ENCODE measurements at places on chromosomes 6 and 20.

- no peak for DNase-seq
Measured at GRCh38 chr6:102686461-102686860, 1293.0 kb downstream of the GRIK2 start.

- DNase-seq = no peak
Measured at GRCh38 chr6:16679050-16679449, 82.2 kb downstream of the ATXN1 start.

DNA sequence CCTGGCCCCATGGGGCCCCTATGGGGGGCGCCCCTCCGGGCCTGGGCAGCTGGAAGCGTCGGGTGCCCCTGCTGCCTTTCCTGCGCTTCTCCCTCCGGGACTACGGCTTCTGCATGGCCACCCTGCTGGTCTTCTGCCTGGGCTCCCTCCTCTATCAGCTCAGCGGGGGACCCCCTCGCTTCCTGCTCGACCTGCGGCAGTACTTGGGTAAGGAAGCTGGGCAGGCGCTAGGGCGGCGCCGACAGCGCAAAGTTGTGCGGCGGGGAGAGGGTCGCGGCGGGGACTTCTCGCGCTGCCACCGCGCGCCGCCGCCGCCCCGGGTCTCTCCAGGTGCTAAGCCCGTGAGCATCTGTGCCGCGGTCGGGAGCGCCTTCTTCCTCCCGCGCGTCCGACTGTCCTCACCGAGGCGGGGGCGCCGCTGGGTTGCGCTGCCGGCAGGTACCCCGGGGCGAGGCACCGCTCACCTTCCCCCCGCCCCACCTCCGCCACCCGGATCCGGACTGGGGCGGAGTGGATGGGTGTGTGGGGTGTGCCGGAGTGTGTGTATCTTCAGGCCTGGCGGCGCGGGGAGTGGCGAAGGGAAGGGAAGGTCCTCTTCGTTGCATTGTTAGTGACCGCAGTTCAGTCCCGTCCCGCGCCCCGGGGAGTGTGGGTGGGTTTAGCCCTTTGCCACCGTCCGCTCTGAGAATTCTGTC, 788 bp downstream of the UST start:
- DNase-seq = no peak

DNA sequence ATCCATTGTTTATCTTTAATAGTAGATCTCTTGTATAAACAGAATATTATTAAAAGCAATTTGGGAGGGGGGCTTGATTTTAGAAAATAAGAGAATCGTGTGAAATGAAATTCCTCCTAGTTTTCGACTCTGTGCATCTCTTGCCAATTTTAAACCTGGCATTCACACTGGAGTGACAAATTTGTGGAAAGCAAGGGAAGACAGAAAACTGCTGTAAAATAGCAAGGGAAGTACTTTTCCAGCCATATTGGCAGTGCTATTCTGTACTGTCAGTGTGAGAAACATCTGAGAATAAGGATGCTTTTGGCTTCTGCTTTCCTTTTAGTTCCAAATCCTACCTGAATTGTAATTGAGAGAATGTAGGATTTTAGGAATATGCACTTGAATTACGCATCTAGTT, 40.2 kb downstream of the TOP1 start:
- DNase-seq = no peak

DNA sequence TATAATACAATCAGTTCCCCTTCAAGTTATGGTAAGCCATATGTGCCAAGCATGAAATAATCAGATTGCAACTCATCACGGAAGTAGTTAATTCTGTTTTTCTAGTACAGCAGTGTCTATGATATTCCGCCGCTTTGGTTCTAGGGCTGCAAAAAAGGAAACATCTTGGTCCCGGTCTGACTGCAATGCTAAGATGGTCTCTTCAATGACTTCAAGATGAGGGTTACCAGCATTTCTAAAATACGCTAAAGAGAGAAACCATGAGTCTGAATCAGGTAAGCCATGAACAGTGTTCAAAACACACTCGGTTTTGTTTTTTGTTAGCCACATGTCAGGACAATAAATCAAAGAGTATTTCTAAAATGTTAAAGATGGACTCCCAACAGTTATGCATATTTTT, 3.2 kb upstream of the ANKRD60 start:
- DNase-seq = no peak

GRCh38 chr20:16675001-16675564, 54.7 kb upstream of the SNRPB2 start:
- no peak for DNase-seq

DNA sequence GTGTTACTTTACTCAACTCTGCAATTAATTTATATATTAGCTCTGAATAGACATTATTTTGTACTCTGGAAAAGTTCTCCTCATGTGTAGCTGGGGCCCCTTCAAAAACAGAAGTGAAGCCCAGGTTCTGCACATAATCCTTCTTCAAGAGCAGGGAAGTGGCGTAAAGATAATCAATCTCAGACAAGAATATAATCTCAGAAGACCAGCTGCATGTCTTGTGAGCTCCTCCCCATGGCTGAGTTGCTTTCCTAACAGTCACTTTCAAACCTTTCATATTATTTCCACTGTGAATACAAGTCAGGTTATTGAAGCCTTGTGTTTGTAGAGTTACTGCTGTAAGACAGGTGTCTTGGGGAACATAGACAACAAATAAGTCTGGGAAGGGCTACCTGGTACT, 691.9 kb downstream of the RFPL4B start:
- no peak for DNase-seq

DNA sequence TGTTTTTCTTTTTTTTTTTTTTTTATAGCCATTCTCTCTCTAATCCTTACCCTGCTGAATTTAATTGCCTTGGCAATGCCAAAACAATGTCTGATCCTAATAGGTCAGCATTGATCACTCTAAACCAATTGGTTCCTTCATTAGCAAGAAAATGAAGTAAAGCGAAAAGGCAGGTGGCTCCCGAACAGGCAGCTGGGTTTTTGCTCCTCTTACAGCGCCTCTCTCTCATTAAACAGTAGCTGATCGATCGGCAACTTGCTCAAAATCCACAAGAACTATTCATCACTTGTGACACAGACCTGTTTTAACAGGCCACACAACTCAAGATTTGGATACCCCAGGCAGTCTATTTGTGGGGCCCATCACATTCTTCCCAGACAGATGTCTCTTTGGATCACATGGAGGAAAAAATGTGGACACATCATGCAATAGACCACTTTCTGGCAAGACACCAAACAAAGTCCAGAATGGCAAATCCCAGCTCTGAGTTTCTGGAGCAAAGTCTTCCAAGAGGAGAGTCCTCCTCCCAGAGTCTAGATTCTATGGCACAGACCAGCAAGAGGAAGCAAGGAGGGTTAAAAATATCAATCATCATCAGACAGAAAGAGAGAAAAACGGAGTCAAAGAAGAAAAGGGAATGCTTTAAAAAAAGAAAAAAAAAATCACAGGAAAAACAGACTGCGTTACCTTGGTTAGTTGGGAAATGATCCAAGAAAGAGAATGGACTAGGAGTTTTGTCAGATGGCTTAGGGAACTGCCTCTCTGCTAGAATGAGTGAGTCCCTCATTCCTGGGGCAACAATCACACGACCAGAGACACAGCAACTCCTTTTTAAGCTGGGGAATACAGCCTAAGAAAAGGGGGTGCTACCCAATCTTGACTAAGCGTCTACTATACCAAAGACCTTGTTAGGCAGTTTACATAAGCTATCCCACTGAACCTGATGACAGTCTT, 247.8 kb downstream of the BTBD9 start:
- DNase-seq = no peak

DNA sequence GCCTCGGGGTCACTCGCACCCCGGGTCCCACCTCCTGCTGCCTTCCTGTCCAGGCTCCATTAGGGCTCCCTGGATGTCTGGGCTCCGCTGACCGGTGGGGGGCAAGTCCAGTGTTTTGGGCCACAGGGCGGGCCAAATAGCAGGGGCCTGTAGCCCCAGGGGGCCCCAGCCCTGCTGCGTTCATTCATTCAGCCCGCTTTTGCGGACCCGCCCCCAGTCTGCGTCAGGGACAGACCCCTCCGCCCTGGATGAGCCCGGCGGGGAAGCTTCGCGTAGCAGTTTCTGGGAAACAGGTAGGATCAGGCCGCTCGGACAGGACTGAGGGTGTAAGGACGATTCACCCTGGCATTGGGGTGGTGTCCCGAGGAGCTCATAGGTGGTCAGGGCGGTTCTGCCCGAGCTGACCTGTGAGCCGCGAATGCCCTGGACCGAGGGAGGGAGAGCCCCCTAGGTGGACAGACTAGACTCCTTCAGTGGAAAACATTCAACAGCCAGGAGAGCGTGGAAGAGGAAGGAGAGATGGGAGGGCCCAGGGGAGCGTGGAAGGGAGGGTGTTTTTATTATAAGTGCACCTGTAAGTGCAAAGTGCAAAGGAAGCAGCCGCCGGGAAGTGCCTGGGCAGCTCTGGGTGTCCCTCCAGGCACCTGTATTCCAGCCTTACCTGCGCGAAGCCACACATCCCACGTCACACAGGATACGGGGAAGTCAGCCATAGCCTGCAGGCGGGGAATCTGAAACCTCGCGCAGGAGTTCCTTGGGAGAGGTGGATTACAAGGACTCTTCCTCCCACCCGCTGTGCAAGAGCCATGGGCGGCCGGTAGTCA, 662 bp downstream of the ENTPD6 start:
- DNase-seq = no peak

DNA sequence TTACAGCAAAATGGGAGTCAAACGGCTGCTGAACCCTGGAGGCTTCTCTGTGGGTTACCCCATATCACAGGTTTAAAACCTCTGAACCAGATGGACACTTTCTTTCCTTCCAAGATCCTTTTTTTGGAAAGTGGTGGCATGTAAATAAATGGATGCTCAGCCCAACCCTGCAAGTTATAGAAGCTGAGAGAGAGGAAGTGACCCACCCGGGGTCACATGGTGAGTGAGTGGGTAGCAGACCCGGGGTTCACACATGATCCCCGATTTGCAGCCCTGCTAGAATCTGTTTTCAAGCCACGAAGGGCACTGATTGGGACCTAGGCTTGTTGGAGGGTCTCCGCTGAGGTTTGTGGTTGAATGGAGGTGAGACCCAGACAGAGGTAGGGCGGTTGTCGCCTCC, 32.0 kb downstream of the SIRPA start:
- no peak for DNase-seq

- no peak for DNase-seq
Measured at GRCh38 chr6:7271205-7271534, 41.8 kb downstream of the SSR1 start.

- DNase-seq = no peak
Measured at GRCh38 chr6:83019741-83020140, 45.9 kb downstream of the UBE3D start.

GRCh38 chr6:109794201-109794923, 103.3 kb downstream of the FIG4 start:
- DNase-seq = no peak

GRCh38 chr20:41701588-41702348, 83.6 kb upstream of the CHD6 start:
- no peak for DNase-seq

DNA sequence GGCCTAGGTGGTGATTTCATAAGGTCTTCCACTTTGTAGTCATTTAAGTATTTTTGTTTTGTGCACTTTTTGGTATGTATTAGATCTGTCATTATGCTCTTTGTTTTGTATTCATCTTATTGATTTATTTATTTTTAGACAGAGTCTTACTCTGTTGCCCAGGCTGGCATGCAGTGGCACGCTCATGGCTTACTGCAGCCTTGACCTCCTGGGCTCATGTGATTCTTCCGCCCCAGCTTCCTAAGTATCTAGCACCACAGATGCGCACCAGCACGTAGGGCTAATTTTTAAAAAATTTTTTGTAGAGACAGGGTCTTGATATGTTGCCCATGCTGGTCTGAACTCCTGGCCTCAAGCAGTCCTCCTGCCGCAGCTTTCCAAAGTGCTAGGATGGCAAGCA, 30.6 kb downstream of the TPX2 start:
- no peak for DNase-seq

GRCh38 chr20:10280018-10280908, 61.6 kb downstream of the SNAP25 start:
- DNase-seq = no peak

- no peak for DNase-seq
Measured at GRCh38 chr6:74410630-74411029, 714.6 kb downstream of the CD109 start.

- DNase-seq = no peak
Measured at GRCh38 chr6:37072526-37072925, 67.1 kb downstream of the FGD2 start.

DNA sequence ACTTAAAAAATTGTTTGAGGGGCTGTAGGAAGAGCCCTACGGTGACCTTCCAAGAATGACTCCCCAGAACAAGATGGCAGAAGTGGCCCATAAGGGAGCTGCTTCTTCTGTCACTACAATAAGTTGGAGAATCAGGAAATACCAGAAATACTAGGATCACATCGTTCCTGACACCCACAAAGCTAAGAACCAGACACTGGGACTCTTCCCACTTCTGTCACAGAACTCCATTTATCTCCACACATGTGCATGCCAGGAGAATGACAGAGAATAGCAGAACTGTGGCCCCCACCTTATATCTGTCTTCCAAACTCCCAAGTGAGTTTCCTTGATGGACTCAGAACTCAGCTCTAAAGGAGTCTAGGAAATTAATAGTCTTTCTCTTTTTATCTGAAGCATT, 54.6 kb upstream of the UBR2 start:
- DNase-seq = no peak

DNA sequence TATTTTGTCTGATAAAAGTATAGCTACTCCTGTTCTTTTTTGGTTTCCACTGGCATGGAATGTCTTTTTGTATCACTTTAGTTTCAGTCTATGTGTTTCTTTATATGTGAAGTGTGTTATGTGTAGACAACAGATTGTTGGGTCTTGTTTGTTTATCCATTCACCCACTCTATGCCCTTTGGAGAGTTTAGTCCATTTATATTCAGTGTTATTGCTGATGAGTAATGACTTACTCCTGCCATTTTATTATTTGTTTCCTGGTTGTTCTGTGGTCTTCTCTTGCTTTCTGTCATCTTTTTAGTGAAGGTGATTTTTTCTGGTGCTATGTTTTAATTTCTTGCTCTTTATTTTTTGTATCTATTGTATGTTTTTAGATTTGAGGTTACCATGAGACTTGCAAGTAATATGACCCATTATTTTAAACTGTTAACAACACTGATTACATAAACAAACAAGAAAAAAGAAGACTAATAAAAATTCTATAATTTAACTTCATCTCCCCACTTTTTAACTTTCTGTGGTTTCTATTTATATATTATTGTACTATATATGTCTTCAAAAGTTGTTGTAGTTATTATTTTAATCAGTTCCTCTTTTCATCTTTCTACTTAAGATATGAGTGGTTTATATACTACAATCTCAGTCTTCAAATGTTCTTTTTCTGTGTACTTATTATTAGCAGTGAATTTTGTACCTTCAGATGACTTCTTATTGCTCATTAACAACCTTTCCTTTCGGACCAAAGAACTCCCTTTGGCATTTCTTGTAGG, 323.4 kb downstream of the BTBD9 start:
- no peak for DNase-seq

All from stimulated activated CD4-positive, alpha-beta T cell treated with anti-CD3 and anti-CD28 coated beads, Interleukin-1b, Interleukin-23, amount 100 ng/mL, for 1 hour (primary cell).